Activated CD4-positive, alpha-beta T cell treated with anti-CD3 and anti-CD28 coated beads for 48 hours (primary cell): ENCODE measurements at places on chromosomes 4 and X.
A peak's percentile ranks its signal among the peaks of the same experiment; 100 is the strongest.

DNA sequence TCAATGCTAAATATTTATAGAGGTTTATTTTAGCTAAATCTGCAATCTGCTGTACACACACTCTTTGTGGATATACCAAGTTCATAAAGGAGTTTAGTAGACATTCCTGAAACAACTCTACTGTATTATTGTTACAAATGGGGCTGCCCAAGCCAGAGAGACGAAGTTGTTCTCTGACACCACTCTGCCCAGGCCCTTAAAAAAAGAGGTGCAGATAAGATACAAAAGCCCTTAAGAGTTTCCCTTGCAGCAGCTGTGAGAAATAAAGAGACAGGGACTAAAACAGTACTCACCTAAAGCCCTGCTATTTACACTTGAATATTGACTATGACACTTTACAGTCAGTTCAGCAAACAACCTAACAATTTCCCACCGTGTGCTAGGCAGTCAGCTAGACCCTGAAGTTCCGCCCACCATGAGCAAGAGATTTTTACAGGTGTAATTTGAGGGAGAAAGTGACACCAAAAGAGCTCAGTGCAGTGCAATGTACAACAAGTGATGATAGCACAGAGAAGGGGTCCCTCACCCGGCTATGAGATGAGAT, 191.7 kb downstream of the PRDM5 start:
- no peak for DNase-seq

- no peak for DNase-seq
Observed at GRCh38 chr4:165380805-165381204, 2.0 kb downstream of the CPE start.

DNA sequence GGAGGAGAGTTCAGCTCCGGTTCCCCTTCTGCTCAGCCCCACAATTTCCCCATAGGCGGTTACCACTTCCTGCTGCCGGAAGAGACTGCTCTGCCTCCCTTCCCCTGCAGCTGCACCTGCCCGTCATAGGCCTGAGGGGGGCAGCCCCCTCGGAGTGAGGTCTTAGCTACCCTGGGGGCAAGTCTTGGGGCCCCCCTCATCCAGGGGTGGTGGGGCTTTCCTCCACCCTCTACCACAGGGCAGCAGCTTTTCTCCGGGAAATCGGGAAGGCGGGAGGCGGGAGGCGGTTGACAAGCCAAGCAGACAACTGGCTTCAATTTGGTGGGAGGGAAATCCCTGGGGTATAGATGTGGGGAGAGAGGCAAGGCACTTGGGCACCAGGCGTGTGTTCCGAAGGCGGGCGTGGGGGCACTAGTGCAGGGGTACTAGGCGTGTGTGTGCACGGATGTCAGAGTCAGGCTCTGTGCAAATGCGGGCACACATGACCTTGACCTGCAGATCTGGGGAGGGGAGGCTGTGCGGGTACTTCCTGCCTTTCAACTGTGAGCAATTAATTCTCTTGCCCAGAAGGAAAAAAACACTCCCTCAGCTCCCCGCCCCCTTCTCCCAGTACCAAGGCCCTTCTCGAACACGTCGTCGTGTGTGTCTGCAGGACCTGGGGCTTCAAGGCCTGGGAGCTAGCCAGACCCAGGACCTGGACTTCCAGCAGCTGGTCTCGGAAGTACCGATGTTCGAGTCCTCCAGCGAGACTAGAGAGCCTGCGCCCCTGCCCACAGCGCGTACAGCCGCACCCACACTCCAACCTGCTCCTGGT, 1.0 kb upstream of the ARHGAP4 start:
- peak; percentile 76 for DNase-seq

- DNase-seq = no peak
Observed at GRCh38 chrX:39948582-39948981, 149.2 kb downstream of the BCOR start.

DNA sequence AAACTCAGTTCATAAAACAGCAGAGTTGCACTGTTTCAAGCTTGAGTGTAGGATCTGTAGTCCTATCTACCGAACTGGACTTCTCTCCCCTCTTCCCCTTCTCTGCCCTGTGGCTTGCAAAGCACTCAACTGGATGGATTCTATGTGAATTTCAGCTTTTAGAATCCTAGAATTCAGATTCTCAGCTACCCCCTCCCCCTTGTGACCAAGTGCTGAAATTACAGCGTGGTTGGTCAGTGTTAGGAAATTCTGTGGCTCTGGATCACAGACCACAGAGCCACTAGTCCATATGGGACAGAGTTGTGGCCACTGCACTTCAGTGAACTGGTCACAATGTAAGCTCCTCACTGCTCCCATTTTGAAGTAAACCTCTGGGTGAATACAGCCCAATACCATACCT, 64.6 kb upstream of the TRPC5 start:
- no peak for DNase-seq

DNA sequence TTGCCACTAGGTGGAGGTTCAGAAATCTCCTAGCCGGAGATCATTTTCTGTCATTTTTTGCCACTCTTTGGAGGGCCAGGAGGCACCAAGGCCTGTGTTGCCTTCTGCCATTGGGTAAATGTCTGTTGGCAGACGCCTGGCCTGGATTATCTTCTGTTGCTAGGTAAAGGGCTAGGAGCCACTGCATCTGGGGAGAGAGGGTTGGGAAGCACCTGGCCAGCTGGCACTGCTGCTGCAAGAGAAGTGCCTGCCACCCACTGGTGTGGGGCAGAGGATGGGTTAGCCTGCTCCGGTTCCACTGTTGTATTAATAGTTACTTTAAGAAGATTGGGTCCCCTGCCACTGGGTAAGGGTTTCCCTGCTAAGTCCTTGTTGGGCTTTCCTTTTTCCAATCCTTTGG, 58.1 kb downstream of the AWAT2 start:
- DNase-seq = no peak
